Fibroblast of pulmonary artery (primary cell): ENCODE measurements at places on chromosomes 1 and 21.
A peak's percentile ranks its signal among the peaks of the same experiment; 100 is the strongest.

DNA sequence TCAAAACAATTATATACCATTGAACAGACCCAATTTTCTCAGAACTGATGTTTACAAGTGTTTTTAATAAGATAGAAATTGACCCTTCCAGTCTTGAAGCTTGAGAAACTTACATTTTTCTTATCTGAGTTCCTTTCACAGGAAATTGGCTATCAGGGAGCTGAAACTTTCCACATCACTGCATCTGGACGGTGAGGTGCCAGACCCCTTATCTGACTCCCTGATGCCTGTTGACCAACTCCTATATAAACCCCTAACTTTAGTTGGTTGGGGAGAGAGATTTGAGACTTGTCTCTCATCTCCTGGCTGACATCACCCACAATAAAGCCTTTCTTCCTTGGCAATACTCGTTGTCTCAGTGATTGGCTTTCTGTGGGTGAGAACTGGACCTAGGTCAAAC is 31.4 kb downstream of the LACTBL1 start:
- DNase-seq: no peak

DNA sequence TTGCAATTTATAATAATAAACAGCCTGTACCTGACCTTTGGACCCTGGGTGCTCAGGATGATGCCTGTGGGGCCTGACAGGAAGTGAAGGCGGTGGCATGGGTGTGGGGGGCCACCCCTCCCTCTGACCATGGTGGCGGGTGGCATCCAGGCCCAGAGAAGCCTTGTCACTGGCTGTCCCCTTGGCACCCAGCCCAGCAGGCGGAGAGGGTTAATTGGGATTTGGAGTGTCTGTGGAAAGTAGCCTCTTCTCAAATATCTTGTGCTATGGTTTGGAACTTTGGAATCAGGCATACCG is 20.5 kb downstream of the SOX13 start:
- no peak for DNase-seq

DNA sequence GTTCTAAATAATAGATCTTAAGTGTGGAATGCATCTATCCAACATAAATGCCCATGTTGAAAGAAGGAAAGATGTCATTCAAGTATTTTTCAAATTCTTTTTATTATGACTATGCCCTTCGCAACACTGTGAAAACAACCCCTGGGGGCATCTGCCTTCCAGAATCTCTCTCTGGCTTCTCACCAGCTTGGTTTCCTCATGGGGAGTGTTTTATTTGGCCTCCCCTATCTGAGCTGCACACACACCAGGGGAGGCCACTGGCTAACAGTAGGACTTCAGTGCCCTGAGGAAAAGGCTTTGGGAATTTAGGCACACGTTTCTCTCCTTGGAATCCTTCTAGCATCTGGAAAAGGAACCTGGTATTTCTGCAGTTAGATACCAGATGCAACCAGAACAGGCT is 130.6 kb downstream of the EDEM3 start:
- DNase-seq: no peak

GRCh38 chr1:70966018-70966638 is 81.5 kb downstream of the PTGER3 start:
- DNase-seq: peak; percentile 10

DNA sequence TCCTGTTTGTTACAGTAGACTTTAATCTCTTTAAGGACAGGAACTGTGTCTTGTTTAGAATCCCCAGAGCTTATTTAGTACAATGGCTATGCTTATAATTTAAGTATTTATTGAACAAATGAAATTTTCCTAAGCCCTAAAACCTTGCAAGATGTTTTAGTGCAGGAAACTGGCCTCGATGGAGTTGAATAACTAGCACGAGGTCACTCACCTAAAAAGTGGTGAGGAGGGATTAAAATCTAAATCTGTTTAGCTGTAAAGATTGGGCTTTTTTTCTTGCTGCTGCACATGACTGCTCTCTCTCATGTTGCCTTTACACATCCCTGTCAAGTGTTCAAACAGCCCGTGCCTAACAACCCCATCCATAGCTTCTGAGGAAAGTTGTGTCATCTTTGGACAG is 10.2 kb downstream of the NFYC start:
- DNase-seq: no peak

- no peak for DNase-seq
These were observed 32.1 kb downstream of the SH3BP5L start for GRCh38 chr1:248793592-248793991.

DNA sequence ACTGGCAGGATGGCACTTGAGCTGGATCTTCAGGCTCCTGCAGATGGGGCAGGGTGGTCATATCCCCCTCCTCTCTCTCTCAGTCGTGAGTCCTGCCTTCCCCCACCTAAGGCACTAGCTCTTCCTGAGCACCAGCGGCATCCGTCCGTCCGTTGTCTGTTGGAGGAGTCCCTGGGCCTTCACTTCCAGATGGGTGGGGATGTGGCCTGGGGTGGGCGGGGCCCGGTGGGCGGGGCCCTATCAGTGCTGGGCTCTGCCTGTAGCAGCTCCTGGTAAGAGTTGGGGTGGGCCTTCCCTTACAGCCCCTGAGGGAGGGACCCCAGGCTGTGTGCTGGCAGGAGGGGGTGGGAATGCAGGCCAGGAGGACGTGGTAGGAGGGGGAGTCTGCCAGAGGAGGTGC is 10.3 kb downstream of the LDLRAD2 start:
- DNase-seq: no peak

DNA sequence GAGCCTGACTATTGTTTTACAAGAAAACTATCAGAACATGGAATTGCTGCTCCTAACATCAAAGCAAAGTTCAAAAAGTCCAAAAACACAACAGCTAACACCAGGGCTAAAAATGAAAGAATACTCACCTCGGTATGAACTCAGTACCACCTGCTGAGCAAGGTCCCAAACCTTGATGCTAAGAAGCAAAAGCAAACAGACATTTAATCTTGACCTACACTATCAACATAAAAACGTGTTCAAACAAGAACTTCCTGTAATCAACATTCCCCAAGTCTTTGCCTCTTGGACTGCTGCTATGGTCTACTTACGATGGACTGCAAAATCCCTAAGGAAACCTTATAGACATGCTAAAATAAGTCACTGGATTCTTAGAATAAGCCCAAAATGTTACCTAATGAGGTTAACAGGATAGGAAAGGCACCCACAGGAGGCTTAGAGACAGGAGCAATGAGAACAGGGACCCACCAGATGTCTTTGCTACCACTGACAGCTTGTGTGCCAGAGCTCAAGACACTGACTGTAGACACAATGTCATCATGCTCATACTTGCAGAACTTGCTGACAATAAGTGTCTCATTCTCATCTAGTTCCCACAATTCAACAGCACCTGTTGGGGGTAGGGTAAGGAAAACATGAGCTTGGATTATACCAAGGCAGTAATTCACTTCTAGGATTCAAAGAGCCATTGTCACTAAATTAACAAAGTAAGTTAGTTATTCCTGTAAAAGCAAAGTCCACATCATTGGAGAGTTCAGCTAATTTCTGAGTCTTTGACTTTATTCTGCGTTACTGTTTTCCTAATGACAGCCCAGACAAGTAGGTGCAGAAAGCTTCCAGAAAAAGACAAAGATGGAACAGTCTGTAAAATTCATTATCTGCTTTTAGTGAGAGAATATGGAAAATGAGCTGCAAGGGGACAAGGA is 1.8 kb downstream of the WDR77 start:
- no peak for DNase-seq

DNA sequence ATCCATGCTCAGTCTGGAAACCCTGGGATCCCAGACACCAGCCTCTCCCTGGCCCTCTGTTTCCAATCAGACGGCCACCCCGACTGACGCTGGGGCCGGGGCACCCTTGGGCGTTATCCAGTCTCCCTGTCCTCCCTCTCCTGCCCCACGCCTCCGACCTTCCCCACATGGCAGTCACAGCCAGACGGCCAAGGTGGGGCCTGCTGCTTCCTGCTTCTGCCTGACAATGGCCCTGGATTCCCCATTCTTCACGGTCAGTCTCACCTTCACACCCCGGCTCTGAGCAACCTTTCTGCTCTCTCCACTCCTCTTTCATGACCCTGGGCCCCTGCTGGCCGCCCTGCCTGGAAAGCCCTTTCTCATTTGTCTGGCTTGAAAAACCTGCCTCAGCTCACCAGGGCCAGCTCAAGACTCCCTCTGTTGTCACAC is 6.6 kb downstream of the GNG4 start:
- no peak for DNase-seq
